ENCODE measurements at places on chromosomes 1 and 21. TPM values are rescaled to one million over a fixed set of nuclear protein-coding genes. Genes with fewer than 3 reads are reported as not detected.

DNA sequence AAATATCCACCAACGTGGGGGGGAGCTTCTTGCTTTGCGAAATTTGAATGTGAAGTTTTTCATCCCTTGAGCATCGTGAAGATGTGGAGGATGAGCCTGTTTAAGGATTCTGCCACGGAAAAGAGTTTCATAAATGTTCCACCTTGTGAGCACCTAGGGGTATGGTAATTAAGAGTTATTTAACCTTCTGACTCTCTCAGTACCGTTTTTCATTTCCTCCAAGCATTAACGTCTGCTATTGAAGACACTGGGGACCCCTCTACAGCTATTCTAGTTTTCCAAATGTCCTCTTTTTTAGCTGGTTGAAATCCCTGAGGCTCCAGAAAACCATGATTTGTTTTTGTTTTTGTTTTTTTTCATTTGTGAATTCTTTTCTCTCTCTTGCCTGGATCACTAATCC is 79.1 kb upstream of the GALNT2 start:
- DNase-seq, result no peak

- DNase-seq, result no peak
These were observed 34.9 kb downstream of the WDR3 start for GRCh38 chr1:117964290-117965038.

DNA sequence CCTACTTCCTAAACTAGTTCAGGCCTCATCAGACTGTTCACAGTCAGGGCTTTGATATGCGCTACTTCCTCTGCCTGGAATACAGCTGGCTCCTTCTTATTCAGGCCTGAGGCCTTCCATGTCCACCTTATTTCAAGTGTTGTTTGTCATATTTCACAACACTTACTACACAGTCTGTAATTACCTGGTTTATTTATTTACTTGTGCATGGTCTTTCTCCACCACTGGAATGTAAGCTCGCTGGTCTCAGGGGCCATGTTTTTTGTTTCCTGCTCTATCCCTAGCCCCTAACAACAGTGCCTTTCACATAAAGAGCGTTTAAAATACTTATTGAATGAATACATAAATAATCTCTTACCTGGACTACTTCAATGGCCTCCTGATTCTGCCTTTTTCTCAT is 4.6 kb upstream of the SRSF4 start:
- DNase-seq, result no peak

- no peak for DNase-seq
These were observed 122.3 kb downstream of the C1orf21 start for GRCh38 chr1:184509105-184509504.

GRCh38 chr21:35020902-35021301 is 28.2 kb downstream of the RUNX1 start:
- no peak for DNase-seq

The CXADR gene
- total RNA-seq, result 24.5 TPM

The GIPC2 gene
- total RNA-seq, result 2.5 TPM

The USP1 gene
- total RNA-seq, result 12.5 TPM

The HUNK gene
- 0.44 TPM for total RNA-seq

DNA sequence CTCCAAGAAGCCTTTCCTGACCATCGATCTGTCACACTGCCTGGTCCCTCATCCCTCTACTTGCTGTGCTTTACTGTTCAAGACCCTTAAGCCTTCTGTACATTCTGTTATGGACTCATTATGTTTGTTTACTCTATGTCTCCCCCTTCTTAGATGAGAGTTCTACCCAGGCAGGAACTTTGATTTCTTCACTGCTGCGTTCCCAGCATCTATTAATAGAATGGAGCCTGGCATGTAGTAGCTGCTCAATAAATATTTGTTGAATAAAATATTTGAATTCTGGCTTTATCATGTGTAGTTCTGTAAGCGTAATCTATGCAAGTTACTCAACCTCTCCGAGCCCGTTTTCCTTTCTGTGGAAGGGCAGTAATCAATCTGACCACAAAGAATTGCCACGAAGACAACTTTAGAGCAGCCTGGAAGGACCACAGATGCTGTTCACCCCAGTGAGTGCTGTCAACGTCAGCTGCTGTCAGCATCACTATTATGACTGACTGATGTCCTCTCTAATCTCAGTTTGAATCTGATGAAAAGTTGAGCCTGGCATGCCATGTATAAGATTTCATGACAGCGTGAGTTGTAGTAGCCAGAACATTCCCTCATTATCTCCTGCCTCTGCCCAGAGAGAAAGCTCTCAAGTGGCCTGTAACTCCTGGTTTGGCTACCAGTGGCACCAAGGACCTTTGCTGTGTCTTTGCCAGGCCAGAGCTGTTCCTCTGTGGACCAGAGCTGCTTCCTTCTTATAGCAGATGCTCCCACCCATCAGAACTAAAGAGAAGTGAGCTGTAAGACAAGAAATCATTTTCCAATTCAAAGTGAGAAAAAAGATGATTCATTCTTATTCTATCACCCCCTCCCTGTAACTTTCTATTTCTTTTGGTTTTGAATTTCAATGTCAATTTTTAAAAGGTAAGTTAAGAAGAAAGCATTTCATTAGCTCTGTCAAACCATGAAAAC is 94.5 kb downstream of the PRDM2 start:
- DNase-seq, result no peak

The MLLT11 gene
- 34.1 TPM for total RNA-seq

The TNFRSF14 gene
- total RNA-seq, result 13.7 TPM

The CLCNKA gene
- total RNA-seq, result 0.16 TPM

GRCh38 chr1:44219301-44219626 is 6.0 kb downstream of the DMAP1 start:
- DNase-seq, result no peak

DNA sequence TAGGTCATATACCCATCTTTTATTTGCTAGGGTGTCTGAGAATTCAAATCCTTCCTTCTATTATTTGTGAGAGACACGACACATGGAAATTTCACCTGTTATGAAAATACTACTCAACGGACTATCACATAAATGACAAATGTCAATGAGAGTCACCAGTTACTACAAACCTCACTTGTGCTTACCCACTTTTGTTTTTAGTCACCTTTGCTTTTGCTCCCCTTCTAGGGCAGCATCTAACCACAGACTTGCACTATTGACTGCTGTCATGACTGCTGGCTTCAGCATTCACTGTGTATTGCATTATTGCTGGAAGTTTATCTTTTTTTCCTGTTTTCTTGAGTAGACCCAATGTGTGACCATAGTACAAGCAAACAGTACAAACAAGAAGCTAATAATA is 1048.0 kb downstream of the PLA2G4A start:
- no peak for DNase-seq

The CHAF1B gene
- 0.38 TPM for total RNA-seq

The OR2L13 gene
- not detected for total RNA-seq

DNA sequence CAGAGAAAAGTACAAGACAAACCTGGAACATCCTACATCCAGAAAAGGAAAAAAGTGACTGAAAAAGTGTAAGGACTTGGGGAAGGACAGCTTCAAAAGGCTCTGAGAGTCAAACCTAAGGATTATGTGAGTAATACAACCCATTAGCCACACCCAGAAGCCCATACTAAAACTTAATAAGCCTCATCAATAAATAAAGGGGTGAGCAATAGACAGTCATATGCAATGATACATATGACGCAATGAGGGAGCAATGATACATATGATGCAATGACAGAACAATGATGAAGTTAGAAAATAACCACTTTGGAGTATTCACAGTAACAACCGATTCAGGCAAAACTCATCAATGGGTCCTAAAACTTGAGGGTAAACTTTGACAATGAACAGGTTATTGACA is 50.1 kb downstream of the BRWD1 start:
- no peak for DNase-seq

- DNase-seq, result no peak
These were observed 38.3 kb upstream of the OSBPL9 start for GRCh38 chr1:51578383-51579109.

Measured in left ventricle myocardium inferior (tissue), 1 donor.